ENCODE measurements at places on chromosomes 11 and 22.

DNA sequence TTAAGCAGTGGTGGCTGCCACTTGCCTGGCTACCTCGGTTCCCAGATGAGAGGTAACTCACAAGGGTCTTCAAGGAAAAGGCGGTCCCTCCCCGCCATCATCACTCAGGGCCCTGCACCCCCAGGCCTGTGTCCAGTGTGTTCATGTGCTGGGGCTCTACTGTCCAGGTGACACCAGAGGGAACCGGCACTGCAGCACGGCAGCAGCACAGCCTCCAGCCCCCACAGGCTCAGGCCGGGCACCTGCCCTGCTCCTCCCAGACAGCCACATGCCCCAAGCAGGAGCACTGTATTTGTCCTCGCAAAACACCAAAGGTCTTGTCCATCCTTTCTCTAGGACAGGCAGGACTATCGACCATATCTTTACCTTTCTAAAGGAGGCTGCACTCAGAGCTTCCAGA, 982.1 kb downstream of the NTM start:
- no peak for DNase-seq

- no peak for DNase-seq
Measured at GRCh38 chr22:49348631-49349030, 479.0 kb downstream of the BRD1 start.

DNA sequence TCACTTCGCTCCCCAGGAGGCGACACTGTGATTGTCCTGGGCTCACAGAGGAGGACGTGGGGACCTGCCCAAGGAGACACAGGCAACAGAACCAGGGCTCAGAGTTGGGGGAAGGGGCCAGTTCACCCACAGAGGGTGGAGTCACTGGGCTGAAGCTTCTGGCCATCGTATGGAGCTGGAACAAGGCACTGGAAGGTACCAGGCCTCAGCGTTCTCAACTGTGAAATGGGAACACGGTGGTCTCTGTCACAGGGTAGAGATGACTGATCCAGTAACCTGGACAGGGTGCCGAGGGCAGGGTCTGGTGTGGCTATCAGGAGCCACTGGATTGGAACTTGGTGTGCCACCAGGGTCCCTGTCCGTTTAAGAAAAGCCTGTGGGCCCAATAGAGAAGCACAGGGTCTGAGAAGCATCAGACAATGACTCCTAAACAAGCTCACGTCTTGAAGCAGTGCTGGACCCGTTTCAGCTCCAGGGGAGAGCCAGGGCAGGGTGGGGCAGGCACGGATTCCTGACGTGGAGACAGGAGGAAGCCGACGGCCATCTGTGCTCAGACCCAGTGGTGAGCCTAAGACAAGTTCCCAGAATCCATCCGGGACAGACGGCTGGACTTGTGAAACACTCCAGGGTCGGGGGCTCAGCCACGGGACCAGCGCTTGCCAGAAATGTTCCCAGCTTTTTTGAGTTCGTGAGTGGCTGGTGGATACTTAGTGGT, 25.0 kb upstream of the KCNQ1OT1 start:
- no peak for DNase-seq

DNA sequence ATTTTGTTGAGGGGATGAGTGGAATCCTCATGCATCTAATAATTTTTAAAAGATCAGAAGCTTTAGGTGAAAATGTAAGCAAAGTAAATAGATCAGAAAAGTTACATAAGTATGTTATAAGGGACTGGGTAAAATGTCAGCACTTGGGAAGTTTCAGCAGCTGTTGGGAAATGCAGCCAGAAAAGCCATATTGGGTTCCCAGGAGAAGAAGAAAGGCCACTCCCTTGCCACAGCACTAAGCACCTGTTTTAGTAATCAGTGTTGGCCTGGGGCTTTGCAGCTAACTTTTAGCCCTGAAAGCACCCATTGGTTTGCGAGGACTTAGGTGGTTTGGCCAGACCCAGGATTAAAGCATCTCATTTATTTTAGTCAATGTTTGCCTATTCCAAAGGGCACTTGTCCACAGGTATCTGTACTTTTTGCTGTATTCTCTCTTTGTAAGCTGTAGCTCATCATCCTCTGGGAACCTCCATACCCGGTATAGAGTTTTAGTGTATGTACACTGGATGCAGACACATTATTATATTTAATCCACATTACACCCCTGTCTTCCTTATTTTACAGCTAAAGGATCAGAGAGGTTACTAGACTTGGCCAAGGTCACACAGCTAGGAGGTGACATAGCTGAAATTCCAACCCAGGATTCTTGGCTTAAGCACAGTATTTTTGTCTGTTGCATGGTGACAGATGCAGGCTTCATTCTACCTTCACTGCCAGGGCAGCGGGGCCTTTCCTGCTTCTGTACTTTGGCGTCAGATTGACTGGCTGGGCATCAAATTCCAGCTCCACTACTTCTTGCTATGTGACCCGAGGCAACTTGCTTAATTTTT, 127.7 kb upstream of the SESN3 start:
- DNase-seq = no peak

DNA sequence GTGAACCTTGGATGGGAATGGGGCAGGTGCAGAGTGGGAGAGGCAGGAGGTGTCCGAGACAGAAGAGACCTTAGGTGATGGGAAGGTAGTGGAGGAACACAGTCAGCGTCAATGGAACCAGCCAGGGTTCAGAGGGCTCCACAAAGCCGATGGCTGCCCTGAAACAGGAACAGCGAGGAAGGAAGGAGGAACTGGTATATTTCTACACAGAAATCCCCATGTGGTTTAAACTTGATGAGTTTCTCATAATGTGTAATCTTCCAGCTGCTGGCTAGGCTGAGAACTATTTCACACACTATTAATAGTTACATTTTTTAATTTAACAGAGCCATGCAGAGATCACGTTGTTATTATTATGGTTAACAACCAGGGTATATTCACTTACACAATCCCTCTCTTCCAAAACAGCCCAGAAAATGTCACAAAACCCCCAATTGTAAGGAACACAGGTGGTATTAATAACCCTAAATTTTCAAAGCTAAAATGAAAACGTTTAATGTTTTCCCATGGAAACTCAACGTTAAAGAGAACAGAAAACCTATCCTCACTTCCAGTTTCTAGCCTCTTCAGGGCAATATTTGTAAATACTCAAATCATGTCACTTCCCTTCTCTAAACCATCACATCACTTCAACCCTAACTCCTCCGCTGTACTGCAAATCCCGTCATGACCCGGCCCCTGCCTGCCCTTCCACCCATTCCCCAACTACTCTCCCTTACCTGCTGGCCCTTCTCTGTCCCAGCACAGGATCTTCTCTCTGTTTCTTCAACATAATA, 74.5 kb upstream of the ARFGAP3 start:
- DNase-seq = no peak

DNA sequence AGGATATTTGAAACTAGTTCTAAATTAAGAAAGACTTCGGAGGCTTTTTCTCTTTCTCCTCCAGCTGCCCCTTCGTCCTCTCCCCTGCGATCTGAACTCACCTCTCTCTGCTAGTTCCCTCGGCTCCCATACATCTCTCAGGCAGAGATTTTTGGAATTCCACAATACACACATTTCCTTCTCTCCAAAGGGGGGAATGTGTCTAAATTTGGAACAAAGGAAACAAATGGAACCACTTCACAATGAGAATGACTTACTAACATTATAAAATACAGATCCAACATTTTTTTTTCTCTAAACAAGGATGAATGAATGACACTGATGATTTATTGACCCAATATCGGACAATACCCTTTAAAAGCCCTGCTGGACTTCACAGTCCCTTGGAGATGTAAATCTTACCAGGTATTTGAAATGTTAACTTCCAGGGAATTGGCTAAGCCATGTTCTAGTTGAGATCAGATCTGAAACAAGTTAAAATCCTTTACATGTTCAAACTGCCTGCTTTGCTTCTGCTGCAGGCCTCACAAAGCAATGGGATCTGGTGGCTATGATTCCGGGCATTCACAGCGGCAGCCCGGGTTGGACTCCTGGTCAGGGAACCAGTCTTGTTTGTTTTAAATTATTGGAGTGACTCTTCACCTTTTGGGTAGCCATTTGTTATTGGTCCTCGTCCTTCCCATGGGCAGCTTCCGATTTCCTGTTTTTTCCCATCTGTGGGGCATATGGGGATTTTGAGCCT, 20.5 kb upstream of the GSTP1 start:
- DNase-seq = no peak

DNA sequence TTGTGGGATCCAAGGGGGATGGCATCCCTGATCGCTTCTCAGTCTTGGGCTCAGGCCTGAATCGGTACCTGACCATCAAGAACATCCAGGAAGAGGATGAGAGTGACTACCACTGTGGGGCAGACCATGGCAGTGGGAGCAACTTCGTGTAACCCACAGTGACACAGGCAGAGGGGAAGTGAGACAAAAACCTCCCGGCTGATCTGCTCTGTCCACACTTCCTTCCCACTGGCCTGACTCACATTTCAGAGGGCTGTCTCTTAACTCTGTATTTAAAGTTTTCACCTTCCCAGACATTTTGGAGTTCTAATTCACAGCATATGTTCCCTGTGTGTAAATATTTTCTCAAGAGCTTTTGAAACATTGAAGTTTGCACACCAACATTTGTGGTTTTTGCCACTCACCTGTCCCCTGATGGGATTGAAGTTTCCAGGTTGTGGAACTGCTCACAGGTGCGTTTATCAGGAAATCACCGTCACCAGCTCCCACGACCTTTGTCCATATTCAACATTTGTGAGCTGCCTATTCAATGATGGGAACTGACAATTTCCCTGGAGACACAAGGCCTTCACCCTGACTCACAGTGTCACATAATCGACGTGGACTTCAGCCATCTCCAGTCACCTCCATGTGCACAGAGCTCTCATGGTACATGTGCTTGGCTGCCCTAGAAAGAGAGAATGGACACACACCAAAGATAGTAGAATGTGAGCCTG, 99.2 kb downstream of the VPREB1 start:
- no peak for DNase-seq

DNA sequence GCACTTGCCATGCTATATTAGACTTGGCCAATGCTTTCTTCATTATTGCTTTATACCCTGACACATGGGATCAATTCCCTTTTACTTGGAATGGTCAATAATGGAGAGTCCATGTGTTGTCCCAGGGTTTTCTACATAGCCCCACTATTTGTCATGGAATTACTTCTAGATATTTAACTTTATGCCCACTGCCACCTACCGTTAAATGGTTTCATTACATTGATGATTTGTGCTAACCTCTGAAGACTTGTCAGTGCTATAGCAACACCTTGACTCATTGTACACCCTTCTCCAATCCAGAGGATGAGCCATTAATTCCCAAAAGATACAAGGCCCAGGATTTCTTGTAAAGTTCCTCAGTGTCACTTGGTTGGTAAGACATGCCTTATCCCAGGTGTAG, 31.4 kb upstream of the SLC22A25 start:
- DNase-seq = no peak

GRCh38 chr11:45934580-45935318, 12.3 kb downstream of the LARGE2 start:
- no peak for DNase-seq

DNA sequence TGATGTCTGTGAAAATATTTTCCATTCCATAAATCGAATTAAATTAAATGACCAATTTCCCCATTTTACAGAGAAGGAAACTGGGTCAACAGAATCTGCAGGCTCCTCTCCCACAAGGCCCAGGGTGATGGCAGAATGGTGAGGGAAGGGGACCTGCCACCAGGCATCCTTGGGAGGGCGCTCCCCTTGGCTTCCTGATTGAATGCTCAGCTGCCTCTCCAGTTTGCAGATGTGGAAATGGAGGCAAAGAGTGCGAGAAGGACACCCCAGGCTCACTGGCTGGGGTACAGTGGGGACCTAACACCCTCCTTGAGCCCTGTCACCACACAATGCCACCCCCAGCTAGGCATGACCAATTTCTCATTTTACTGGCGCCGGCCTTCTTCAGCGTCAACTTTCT, 28.5 kb upstream of the CSNK1E start:
- no peak for DNase-seq

All from NCI-H1105 (cell line).